ENCODE measurements at places on chromosomes 2 and 18. TPM values are rescaled to one million over a fixed set of nuclear protein-coding genes. Genes with fewer than 3 reads are reported as not detected.

The DNAJC5G gene
- polyA plus RNA-seq, result 0.24 TPM

The PDCL3 gene
- polyA plus RNA-seq, result 34.3 TPM

The AQP12A gene
- 0.76 TPM for polyA plus RNA-seq

The TBR1 gene
- polyA plus RNA-seq, result not detected

The SERPINB4 gene
- not detected for polyA plus RNA-seq

The DCAF17 gene
- 14.7 TPM for polyA plus RNA-seq

The DHRS9 gene
- polyA plus RNA-seq, result 0.34 TPM

The CFAP65 gene
- polyA plus RNA-seq, result not detected

The PLEK gene
- polyA plus RNA-seq, result 4.1 TPM

The BCL11A gene
- polyA plus RNA-seq, result 4.9 TPM

The CD302 gene
- 13.5 TPM for polyA plus RNA-seq

The ACOXL gene
- 0.11 TPM for polyA plus RNA-seq

The SP3 gene
- 66.0 TPM for polyA plus RNA-seq

The WBP1 gene
- polyA plus RNA-seq, result 57.6 TPM

The HAAO gene
- polyA plus RNA-seq, result 19.7 TPM

The PROM2 gene
- 1.5 TPM for polyA plus RNA-seq

The ST8SIA5 gene
- 7.5 TPM for polyA plus RNA-seq

The GAD1 gene
- polyA plus RNA-seq, result 0.83 TPM

The SLC66A3 gene
- polyA plus RNA-seq, result 10.6 TPM

The KCNG3 gene
- not detected for polyA plus RNA-seq

The TMEM247 gene
- polyA plus RNA-seq, result not detected

The TCF23 gene
- 0.49 TPM for polyA plus RNA-seq

The HOXD11 gene
- polyA plus RNA-seq, result not detected
